Activated CD4-positive, alpha-beta T cell treated with anti-CD3 and anti-CD28 coated beads, Interleukin-10, Interleukin-2, amounts not matched to agents 100 ng/mL and 50 ng/mL, durations not matched to agents 16 hours and 8 hours (primary cell): ENCODE measurements at places on chromosomes 11 and 22.

DNA sequence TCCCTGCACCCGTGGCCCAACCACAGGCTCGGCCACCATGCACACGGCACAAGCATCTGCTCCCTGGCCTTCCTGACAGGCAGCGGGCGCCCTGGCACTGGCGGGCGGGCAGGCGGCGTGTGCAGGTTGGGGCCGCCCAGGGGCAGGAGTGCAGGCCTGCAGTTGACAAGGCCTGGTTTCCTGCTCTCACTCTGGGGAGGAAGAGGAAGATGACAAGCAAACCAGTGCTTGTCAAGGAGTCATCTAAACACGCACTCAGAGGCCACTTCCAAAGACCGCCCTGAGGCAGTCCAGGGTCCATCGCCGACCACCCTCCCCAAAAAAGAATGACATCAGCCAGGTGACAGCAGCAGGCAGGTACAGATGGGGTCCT is 65.3 kb upstream of the LINC01488 start:
- DNase-seq, result no peak

DNA sequence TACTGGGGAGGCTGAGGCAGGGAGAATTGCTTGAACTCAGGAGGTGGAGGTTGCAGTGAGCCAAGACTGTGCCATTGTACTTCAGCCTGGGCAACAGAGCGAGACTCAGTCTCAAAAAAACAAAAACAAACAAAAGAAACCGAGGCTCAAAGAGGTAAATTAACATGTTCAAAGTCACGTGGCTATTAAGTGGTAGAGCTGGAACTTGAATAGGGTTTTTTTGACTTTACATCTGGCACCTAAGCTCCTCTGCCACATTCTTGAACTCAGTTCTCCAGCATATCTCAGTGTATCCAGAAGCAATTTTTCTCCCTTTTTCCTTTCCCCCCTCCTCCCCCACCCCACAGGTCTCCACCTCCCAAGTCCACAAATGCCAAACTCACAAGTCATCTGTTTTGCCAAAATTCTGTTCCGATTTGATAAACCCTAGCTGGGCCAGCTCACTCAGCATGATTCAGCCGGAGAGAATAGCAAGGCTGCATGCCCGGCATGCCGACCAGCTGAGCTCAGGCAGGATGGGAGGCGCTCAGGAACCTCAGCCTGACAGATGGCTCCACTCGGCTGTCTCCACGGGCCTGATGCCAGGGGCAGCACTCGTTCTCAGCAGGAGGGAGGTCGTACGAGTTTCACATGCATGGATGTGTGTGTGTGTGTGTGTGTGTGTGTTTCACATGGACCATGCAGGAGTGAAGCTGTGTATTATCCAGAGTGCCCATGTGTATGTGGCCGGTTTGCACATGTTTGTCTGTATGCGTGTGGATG is 63.2 kb upstream of the RRAS2 start:
- DNase-seq, result no peak

GRCh38 chr11:96199563-96200025 is 143.4 kb downstream of the MAML2 start:
- peak; percentile 82 for DNase-seq

GRCh38 chr11:30326114-30326778 is 3.3 kb downstream of the ARL14EP start:
- peak; percentile 17 for DNase-seq

- no peak for DNase-seq
Observed at GRCh38 chr11:44868021-44868420, 82.7 kb downstream of the TP53I11 start.

- DNase-seq, result no peak
Observed at GRCh38 chr22:17772958-17773605, 1.2 kb downstream of the BID start.

GRCh38 chr11:96203567-96204365 is 139.2 kb downstream of the MAML2 start:
- no peak for DNase-seq

GRCh38 chr11:2477254-2477653 is 32.4 kb downstream of the KCNQ1 start:
- DNase-seq, result no peak

DNA sequence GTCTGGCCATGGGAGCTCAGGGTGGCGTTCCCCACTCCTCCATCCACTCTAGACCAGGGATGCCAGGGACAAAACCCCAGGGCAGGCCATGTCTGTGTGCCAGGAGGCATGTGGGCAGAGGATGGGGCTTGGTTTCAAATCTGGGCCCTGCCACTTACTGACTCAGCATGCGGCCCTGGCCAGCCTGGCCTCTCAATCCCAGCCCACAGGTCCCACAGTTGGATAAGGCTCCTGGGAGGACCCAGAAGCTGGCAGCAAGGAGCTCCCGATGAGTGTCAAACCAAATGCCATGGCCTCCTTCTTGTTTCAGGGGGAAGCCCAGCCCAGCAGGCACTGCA is 1290.4 kb downstream of the BRD1 start:
- DNase-seq, result no peak

- no peak for DNase-seq
Observed at GRCh38 chr11:87083029-87083428, 45.3 kb downstream of the TMEM135 start.

- no peak for DNase-seq
Observed at GRCh38 chr11:37115963-37116362, 517.9 kb upstream of the RAG2 start.

- DNase-seq, result no peak
Observed at GRCh38 chr22:45544588-45545170, 42.0 kb downstream of the FBLN1 start.

- DNase-seq, result no peak
Observed at GRCh38 chr11:30015725-30016412, 961 bp downstream of the KCNA4 start.

GRCh38 chr11:117771197-117771596 is 25.8 kb downstream of the DSCAML1 start:
- DNase-seq, result no peak

DNA sequence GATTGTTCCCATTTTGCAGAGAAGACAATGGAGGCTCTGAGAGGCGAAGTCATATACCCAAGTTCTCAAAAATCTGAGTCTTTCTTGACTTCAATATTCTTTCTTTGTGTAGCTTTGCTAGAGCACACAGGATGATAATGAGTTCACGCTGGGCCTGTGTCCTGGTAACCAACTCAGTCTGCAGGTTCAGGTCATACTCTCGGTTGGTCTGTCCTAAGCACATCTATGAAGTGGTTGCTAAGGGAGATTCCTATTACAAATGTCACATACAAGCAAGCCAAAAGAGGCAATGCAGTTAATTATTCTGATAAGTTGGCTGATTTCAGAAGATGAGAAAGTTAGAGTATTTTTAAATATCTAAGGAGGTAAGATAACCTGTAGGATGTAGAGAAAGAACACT is 481.0 kb downstream of the SOX6 start:
- no peak for DNase-seq

DNA sequence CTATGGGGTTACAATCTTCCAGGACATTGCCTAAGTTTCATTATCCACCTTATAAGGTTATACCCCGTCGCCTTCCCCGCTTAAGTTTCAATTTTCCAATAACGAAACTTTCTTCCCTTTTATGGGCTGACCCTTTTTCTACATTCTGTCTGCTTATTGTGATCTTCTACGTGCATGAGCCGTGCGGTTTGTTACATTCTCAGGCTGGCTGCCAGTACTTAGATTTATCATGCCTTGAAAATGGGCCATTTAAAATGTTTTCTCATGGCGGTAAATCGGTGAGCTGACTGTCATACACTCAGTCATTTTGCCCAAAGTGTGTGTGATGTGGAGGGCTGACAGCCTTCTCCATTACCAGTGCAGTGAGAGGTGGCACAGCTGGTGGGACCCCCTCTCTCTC is 23.3 kb downstream of the DGCR6L start:
- no peak for DNase-seq

- DNase-seq, result no peak
Observed at GRCh38 chr22:35020517-35020916, 45.4 kb upstream of the ISX start.

GRCh38 chr11:129286813-129287212 is 88.8 kb upstream of the BARX2 start:
- DNase-seq, result no peak

GRCh38 chr11:74677131-74677530 is 54.1 kb downstream of the CHRDL2 start:
- no peak for DNase-seq

- DNase-seq, result no peak
Observed at GRCh38 chr11:84157639-84158038, 871.5 kb upstream of the CCDC90B start.

- no peak for DNase-seq
Observed at GRCh38 chr11:81365496-81365895, 1368.2 kb downstream of the FAM181B start.

DNA sequence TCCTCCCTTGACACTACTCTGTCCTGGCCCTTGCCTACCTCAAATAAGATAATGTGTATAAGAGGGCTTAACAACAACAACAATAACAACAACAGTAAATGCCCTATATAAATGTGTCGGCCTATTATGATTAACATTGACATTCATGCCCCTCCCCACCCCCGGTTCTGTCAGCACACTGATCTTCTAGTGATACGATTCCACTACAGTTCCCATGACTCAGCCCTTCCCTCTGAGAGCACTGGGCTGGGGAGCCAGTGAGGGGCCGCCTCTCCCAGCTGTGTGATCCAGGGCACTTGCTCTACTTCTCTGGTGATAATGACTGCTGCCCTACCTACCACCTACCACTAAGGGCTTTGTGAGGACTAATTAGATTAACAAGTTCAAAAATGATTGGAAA is 92.2 kb upstream of the PHOX2A start:
- DNase-seq, result no peak
